ENCODE measurements at places on chromosomes 4 and X. TPM values are rescaled to one million over a fixed set of nuclear protein-coding genes. Genes with fewer than 3 reads are reported as not detected.

- no peak for DNase-seq
Measured at GRCh38 chr4:26496207-26496783, 6.0 kb upstream of the CCKAR start.

- no peak for DNase-seq
Measured at GRCh38 chr4:124065422-124065821, 647.1 kb downstream of the ANKRD50 start.

DNA sequence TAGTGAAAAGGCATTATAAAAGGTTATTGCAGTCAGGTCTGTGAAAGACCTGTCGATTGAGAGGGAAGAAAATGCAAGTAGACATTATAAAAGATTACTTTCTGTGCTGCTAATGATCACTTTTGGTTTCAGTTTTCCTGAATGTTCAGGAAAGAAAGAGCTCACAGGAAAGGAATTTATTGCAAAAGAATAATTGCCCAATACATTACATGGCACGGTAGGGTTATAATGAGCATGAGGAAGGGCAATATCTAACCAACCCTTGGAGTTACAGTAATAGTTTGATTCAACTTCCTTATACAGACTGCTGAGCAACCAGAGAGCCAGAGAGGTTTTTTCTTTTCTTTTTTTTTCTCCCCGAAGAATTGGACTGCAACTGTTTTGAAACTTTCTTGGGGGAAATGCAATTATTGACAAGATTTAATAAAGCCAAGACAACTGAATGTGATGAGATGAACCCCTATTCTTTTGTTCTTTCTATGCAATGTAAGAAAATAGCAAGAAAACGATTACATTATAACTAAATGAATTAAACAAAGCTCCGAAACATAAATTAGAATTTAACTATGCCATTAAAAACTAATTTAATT is 247.0 kb downstream of the C4orf33 start:
- DNase-seq: no peak

DNA sequence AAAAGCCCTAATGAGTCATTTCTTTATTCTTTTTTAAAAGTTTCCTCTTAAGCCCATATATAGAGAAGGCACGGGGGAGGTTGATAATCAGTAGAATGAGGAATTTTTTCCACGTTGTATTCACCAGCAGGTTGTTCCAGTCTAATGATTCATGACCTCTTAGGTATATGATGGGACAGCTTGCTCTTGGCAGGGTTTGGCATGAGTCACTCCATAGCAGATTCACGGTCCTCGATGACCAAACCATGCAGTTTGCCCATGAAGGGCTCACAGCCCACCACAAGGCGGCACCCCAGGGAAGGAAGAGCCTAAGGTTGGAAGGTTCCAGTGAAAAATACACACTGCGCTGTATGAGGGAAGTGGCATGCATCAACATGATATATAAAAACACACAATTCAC is 623.8 kb upstream of the DIPK2B start:
- DNase-seq: no peak

DNA sequence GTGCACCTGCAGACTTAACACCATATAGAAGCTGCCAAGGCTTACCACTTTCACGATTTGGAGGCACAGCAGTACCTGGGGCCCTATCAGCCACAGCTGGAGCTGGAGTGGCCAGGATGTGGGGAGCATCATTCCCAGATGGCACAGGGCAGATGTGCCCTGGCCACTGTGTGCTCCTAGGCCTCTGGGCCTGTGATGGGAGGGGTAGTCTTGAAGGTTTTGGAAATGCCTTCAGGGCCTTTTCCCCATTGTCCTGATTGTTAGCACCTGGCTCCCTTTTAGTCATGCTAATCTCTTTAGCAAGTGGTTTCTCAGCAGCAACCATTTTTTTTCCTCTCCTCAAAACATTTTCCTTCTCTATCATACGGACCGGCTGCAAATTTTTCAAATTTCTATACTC is 490.2 kb downstream of the RAB28 start:
- DNase-seq: no peak

- DNase-seq: no peak
Measured at GRCh38 chr4:1295405-1296055, 5.8 kb downstream of the MAEA start.

DNA sequence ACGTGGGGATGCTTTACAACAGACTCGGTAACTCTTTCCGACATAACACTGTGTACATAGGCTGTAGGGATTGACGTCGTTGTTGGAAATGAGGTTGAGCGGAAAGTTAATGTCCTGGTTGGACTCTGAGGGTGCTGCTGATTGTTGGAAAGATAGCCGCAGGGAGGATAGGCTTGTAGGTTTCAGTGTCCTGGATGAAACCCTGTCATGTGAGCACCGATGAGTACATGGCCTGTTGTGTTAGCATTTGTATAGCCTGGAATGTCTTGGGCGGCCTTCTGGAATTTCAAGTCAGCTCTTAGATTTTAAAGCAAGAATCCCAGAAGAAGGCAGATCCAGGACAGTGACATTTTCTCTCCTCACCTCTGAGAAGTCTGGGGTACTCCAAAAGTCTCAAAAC is 63.3 kb downstream of the TBC1D14 start:
- DNase-seq: no peak

DNA sequence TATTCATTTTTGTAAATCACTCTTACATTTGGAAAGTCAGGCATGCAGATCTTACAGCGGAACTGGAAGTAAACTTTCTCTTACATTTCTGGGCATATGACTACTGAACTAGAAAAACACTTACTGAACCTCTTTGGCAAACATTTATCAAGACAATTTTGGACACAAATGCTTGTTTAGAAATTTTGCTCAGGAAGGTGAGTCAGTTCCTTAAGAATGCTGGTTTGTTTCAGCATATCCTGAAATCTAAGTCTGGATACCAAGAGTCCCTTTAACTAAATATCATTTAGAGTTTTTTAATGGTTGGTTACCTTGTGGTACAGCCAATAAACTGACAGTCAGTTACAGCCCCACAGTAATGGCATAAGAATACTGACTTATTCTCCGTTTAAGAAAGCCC is 15.0 kb downstream of the SHISA3 start:
- no peak for DNase-seq

DNA sequence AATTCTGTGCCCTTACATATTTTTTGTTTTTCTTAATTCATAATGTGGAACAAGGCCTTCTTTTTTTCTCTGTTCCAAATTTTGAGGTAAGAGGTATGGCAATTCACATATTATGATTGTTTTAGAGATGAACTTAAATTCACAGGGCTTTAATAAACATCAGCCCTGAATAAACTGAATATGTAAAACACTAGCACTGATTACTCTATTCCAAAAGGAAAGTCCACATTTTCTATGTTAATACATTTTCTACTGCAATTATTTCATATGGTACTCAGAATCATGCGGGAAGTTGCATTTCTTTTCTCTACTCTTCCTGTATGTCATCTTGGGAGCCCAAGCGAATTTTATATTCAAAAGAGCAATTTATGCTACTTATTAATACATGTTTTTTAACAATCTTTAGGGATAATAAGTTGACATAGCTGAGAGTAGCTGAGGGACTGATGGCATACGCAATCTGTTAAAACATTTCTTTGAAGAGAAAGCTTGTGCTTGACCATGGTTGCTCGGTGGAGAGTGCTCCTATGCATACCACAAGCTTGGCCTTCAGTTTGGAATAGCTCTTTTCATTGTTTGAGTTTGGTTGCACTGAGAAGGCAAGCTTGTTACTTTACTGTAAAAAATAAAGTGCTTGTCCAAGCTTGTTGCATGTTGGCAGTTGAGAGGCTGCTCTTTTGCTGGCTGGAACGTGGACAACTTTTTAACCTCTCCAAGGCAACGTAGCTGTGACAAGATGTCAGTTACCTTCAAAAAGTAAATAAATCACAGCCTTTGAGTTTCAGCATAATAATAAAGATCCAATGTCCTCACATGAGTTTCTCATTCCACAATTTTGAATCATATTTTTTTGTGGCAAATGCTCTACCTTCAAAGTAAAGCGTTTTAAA is 196.3 kb upstream of the SPRY1 start:
- no peak for DNase-seq

GRCh38 chr4:65450899-65451298 is 219.4 kb downstream of the EPHA5 start:
- no peak for DNase-seq

GRCh38 chr4:46993075-46994006 is at the start of gene GABRA4:
Gene GABRA4 (minus strand): TSS chr4:46993581. CDS start chr4:46993424, 157 bp downstream.
- DNase-seq: peak; percentile 75

DNA sequence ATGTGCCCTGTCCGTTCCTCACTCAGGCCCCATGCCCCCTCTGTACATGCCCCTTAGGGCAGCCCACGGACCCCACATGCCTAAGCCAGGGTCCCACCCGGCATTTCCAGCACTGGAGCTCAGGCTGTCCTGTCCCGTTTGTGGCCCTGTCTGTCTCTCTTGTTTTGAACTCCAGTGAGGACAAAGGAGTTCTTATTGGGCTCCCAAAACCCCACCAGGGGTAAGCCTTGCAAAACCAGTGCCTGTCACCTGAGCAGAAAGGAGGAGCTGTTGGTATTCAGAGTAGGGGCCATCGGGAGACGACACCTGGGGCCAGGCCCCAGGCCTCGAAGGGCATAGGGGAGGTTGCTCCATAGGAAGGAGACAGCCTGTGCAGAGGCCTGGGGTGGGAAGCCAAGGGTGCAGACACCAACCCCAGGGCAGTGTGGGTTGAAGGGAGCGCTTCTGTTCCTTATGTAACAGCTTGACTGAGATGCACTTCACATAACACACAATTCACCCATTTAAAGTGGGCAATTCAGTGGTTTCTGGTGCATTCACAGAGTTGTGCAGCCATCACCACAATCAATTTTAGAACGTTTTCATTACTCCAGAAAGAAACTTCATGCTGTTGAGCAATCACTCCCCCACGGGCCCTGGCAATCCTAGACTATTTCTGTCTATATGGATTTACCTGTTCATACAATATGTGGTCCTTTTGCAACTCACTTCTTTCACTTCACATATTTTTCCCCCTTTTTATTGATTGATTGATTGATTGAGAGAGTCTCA is 31.7 kb downstream of the MAN2B2 start:
- DNase-seq: no peak

- no peak for DNase-seq
Measured at GRCh38 chr4:175988511-175988910, 77.1 kb upstream of the WDR17 start.

DNA sequence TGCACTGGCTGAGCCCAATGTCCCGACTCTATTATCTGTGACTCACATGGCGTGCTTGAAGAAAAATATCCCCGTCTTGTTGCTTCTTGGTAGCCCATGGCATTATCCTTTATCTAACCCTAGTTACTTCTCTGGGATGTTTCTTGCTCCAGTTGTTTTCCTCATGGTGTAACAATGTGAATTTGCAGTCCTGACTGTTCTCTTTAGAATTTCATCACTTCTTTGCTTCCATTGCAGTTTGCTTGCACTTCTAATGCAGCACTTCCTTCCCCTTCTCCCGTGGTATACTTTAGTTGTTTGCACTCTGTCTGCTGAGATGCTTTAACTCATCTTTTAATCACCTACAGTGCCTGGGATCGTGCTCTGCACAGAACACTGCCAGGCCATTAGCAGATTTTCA is 126.9 kb downstream of the MAML3 start:
- DNase-seq: no peak

DNA sequence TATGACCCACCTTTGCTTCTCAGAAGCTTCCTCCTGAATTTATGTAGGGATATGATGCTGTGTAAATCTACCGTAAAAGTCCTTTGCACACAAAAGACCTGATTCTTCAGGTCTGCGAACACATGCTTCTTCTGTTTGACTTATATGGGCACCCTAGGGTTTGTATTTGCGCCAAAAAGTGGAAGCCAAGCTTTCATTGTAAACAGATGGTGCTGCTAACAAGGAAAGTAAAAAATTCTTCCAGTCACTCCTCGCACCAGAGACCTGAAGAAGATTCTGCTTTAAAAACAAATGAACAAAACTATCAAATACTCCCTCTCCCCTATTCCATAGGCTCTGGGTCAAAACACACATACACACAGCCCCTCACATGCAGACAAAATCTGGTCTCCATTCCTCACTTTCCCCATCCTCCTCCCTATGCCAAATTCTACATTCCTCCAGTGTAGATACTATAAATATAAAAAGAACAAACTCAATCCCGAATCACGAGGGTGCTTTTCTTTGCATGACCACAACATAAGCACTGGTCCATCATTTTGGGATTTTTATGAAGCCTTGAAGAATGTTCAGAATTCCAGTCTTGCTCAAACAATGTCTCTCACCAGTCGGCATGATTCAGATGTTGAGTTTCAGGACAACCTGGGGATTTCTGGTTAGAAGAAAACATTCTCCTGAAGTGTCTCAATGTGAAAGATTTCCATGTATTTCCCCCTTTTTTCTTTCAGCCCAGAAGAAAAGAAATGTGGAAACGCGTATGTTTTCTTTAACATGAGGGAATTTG is 125.1 kb downstream of the PALLD start:
- DNase-seq: no peak

- no peak for DNase-seq
Measured at GRCh38 chr4:152169683-152170082, 366.2 kb downstream of the FBXW7 start.

DNA sequence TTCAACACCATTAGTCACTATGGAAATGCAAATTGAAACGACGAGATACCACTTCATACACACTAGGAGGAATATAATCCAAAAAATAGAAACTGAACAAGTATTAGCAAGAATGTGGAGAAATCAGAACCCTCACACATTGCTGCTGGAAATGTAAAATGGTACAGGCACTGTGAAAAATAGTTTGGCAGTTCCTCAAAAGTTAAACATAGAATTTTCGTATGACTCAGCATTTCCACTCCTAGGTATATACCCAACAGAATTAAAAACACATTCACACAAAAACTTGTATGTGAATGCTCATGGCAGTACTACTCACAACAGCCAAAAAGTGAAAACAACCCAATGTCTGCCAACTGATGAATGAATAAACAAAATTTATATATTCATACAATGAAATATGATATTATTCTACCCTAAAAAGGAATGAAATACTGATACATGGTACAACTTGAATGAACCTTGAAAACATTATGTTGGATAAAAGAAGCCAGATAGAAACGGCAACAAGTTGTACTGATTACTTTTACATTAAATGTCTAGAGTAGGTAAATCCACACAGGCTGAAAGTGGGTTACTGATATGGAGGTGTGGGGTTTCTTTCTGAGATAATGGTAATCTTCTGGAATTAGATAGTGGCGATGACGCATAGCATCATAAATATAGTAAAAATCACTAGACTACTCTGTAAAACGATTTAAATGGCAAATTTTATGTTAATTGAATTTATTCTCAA is 22.3 kb downstream of the TEC start:
- DNase-seq: no peak

- DNase-seq: no peak
Measured at GRCh38 chrX:45935408-45935807, 609.8 kb downstream of the ZNF674 start.

GRCh38 chr4:87857789-87858188 is 25.0 kb downstream of the MEPE start:
- no peak for DNase-seq

Gene TMPRSS11A
- not detected for total RNA-seq

Gene SPANXN4
- total RNA-seq: not detected

Gene XIAP
- total RNA-seq: 27.6 TPM

Gene HOPX
- 5.2 TPM for total RNA-seq

Gene CLDN24
- not detected for total RNA-seq

Gene ZFP42
- not detected for total RNA-seq

Gene ZNF518B
- total RNA-seq: 22.7 TPM

Measured in cardiac septum (tissue), 1 donor.